ENCODE measurements at places on chromosomes 5 and 9.

DNA sequence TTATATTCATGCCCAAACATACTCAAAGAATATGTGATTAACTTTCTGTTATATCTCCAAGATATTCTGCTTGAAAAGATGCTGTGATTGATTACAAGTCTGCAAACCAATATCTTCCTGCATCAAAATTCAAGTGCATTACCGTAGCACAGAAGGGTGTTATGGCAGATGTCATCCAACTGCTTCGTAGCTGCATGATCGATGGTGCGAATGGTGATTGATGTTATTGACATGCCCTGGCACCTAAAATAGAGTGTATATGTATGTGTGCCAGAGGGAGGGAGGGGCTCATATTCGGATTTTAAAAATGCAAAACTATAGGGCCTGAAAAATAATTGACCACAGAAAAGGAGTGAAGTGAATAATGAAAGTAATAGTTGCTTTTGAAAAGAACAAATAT lies 882.1 kb upstream of the NUDT12 start:
- no peak for DNase-seq

GRCh38 chr5:75046366-75047142 lies 5.8 kb downstream of the GCNT4 start:
- DNase-seq = peak; percentile 57

- DNase-seq = no peak
These were observed 93.0 kb downstream of the PHF2 start for GRCh38 chr9:93669116-93669957.

GRCh38 chr5:149039506-149039905 lies 23.4 kb downstream of the SH3TC2 start:
- no peak for DNase-seq

DNA sequence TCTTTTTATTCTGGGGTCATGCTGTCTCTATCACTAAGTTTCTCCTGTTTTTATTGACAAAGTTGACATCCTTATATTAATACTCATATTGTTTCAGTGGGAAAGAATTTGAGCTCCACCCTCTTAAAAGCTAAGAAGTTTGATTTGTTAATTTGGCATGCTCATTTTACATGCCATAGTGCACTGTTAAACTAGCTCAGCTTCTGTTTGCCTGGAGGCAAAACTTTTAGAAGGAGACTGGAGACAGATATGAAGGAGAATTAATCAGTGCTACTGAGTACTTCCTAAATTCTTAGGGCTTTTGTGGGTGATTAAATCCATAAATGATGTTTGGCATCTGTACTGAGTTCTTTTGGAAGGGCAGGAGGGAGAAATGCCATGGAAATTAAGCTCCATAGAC lies 138.9 kb downstream of the NTRK2 start:
- no peak for DNase-seq

GRCh38 chr9:120625222-120625621 lies 45.3 kb upstream of the CDK5RAP2 start:
- DNase-seq = no peak

GRCh38 chr5:168165221-168165914 lies 126.1 kb upstream of the WWC1 start:
- no peak for DNase-seq

DNA sequence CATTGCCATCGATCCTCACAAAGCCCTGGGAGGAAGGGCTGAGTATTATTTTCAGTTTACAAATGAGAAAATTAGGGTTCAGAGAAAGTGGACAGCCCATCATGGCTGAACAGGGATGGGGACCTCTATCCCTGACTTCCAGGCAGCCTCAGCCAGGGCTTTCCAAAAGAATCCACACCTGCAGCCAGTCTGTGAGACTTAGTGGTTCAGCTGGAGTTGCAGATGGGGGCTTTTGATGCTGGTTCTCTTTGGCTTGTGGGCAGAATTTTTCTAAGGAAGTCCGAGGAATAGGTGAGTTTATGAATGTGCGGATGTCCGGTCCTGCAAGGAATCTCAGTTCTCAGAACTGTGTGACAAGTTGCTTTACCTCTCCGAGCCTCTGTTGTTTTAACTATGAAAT lies 138.1 kb downstream of the RGS3 start:
- no peak for DNase-seq

- peak; percentile 79 for DNase-seq
These were observed 235.8 kb downstream of the ROR2 start for GRCh38 chr9:91714020-91714806.

GRCh38 chr5:80060966-80061365 lies 25.8 kb downstream of the THBS4 start:
- no peak for DNase-seq

- no peak for DNase-seq
These were observed 78.5 kb upstream of the TBC1D2 start for GRCh38 chr9:98333703-98334582.

GRCh38 chr5:135596788-135597187 lies 18.0 kb upstream of the CXCL14 start:
- DNase-seq = no peak

DNA sequence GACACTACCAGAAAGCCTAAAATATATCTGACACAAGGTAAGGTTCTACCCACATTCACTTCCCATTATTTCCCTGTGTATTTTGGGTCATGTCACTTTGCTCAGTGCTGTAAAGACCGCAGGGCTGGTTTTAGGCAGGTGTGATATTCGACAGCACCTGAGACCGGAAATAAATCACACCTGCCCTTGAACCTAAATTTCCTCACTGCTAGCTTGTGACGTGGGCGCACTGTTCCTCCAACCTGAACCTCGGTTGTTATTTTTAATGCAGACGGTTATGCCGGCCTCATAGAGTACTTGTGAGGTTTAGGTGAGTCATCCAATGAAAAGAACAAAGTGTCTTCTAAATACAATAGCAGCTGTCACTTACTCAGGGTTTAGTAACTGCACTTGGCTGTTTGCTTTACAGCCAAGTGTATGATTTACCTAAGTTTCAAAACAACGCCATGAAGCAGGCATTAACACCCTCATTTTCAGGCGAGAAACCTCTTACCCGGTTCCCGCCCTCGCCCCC lies 20.7 kb upstream of the ZNF782 start:
- DNase-seq = no peak

- no peak for DNase-seq
These were observed 5.2 kb upstream of the ST6GALNAC6 start for GRCh38 chr9:127904561-127905003.

GRCh38 chr9:116541402-116541801 lies 145.7 kb upstream of the TRIM32 start:
- DNase-seq = no peak

GRCh38 chr5:73780302-73781080 lies 154.5 kb downstream of the ARHGEF28 start:
- no peak for DNase-seq

DNA sequence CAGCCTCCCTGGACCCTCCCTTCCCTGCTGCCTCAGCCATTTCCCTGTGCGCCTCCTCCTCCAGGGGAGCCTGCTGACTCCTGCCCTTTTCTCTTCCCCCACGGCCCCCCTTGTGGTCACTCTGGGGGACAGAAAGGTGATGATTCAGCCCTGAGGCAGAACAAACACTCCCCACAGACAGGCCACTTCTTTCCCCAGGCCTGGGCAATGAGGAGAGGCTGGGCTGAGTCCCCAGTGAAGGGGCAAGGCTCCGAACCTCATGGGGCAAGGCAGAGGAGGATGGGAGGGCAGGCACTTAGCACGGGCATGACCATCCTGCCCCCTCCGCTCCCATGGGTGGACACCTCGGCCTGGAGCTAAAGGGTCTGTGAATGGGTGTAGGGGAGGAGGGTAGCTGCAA lies 21.0 kb downstream of the CSF1R start:
- DNase-seq = no peak

DNA sequence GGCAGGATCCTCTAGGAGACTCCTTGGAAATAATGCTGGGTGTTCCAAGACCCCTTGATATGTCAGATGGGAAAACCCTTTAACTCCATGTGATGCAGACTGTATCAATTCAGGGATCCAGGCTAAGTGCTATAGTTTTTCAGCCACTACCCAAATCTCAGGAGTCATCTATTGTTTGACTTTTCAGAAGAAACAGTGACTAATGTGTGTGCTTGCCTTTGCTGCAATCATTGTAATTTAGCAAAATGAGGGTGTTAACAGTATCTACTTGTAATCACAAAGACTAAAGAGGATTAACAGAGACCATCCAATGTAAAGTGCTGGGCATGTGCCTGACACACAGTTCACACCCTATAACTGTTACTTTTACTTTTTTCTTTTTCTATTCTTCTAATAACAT lies 309.6 kb upstream of the RFX3 start:
- no peak for DNase-seq

DNA sequence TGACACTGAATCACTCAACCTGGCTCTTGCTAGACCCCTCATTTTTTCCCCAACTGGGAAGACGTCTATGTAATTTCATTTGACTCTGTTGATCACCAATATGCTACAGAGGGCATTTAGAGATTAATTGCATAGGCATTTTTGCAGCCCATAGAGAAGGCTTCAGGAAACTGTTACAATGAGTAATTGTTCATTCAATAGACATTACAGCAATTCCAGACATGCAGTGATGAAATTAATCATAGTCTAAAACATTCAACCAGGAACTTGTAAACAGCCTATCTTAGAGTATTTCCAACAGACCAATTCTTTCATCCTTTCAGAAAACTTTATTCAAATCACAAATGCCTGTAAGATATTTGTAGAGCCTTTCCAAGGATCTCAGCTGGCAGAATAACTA lies 122.3 kb downstream of the MARCHF11 start:
- DNase-seq = no peak

DNA sequence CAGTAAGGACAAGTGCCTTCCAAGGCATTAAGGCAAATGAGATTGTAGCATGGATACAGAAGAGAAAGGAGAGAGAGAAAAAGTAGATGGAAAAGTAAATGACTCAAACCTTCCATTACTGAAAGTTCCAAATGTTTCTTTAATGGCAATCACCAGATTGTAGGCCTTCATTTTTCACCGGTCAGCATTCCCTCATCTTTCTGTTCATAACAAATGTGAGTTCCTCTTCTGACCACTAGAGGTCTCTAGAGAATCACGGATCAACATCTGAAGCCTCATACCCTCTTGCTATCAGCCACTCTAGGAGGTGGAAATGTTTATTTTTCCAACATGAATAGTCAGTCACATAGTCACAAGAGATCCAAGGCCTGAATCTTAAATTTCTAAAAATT lies 73.6 kb upstream of the RPS23 start:
- peak; percentile 71 for DNase-seq

- DNase-seq = no peak
These were observed 24.1 kb downstream of the TENT4A start for GRCh38 chr5:6737043-6737941.

DNA sequence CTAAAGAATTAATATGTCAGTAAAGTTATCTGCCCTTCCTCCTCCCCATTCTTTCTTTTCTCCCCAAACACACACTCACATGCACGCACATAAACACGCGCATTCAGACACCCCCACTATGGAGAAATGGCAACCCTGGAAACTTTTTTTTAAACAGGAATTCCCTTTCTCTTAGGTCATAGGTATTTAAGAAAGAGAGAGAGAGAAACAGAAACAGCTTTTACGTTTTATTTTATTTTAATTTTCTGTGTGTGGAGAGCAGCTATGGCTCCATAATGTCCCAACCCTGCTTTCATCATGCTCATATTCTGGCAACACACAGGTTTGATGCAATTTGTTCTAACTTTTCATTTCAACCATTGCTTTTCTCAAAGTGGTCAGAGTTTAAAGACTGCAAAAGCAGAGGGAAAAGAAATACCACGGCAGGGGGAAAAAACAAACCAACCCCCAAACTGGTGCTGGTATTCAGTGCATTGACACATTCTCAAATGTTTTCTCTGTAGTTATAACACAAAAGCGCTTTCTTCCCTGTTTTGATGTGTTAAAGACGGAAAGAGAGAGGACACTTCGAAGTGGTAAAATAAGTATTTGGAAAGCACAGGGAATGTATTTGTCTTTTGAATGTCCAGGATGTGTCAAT lies 126.0 kb upstream of the TMEM161B start:
- no peak for DNase-seq

DNA sequence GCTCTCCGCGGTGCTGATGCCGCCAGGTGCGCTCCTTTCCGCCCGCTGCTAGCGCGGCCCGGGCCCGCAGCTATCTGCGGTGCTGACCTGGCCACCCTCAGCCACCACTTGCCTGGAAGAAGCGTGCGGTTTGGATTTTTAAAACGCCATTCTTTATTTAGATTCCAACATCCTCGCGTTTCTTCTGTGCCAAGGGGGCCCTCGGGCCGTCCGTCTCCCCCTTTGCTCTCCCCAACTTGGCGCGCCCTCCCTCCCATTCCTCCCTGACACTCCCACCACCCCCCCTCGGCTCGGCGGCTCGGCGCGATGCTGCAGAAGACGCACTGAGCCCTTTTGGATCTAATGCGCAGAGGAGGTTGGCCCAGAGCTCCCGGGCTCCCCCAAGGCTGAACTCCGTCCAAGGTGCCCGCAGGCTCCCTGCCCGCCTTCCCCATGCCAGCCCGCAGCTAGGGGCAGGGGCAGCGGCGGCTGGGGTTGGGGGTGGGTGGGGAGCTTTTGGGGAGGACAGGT lies at the start of gene BARHL1:
Gene BARHL1, plus strand, starts transcription at position 331 of the 510 bp plus-strand sequence. CDS start 192 bp downstream, outside the sequence.
- no peak for DNase-seq

GRCh38 chr9:108813951-108814601 lies 41.7 kb downstream of the ACTL7B start:
- DNase-seq = peak; percentile 14

DNA sequence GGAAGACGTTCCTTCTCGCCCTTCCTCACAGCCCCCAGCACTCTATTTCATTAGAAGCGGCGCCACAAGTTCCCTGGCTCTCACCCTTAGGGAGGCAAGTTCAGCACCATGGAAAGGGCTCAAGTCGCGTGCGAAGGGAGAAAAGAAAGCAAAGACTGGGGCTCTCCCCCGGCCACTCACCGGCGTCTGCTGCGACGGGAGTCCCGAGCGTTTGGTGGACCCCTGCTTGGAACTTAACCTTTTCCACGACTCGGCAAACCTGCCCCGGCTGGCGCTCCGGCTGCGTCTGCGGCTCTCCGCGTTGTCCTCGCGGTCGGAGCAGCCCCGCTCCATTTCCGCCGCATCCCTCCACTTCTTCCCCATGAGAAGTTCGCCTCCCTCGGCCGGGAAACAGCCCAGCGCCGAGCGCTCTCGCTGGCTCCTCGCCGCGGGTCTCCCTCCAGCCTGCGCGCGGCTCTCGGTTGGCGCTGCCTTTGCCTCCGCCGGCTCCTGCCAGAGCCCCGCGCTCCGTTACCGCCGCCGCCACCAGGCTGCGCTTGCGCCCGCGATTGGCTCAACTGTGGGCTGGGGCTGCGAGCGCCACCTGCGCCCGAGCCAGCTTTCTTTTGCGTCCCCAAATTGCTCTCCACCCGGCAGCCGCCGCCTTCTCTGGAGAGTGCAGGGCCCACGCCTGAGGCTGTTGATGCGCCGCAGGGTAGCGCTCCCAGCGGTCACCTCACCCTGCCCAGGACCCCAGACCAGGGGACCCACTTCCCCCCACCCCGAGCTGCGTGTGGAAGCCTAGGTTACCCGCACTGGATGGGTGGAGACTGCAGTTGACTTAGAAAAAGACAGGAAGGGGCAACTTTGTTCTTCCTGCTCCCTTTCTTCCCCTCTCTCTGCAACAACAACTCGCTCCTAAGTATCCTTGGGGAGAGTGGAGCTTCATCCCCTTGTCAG lies 321.6 kb downstream of the CEMIP2 start:
- peak; percentile 54 for DNase-seq

- no peak for DNase-seq
These were observed 50.2 kb upstream of the SLC44A1 start for GRCh38 chr9:105194234-105194633.

GRCh38 chr5:122137702-122138101 lies 8.4 kb downstream of the ZNF474 start:
- no peak for DNase-seq

Measured in hematopoietic multipotent progenitor cell treated with erythropoietin and hydrocortisone succinate and interleukin-3 and kit ligand, for 8 days (in vitro differentiated cells).